ENCODE measurements at places on chromosomes 2 and 18.

DNA sequence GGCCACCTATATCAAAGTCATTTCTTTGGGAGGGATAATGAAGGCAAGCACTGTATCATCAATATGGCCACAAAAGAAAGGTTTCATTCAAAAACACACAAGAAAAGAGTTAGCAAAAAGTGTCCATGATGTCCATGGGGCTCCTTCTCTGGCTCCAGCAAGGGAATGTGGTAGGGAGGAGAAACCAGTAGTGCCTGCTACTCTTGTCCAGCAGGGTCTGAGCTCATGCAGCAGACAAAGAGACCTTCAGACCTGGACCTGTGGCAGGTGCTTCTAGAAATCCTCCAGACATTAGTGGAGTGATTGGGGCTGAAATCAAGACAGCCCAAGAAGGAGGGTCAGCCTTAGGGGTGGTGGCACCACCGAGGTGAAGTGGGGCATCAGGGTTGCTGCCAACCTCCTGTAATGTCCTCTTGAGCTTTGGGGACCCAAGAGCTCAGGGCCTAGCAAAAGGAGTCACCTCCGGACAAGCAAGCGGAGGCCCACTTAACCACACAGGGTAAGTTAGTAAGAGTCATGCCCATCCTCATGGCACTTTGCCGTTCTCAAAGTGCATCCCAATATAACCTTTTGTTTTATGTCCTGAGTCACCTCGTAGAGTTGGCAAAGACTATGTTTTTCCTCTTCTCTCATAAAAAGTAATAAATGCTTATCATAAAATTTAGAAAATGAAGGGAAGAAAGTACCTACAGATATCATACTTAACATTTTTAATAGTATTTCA is 112.6 kb upstream of the YPEL5 start:
- H3K36me3 ChIP-seq: no peaks in the 10 kb centered on the region
- no peak overlapping the region for H3K27ac ChIP-seq
- DNase-seq: no peak
- no peak overlapping the region for H3K4me3 ChIP-seq
- no peaks in the 10 kb centered on the region for H3K27me3 ChIP-seq

GRCh38 chr2:70671092-70671675 is 96.8 kb downstream of the ADD2 start:
- no peak overlapping the region for H3K4me3 ChIP-seq
- H3K27me3 ChIP-seq: no peaks in the 10 kb centered on the region
- no peaks in the 10 kb centered on the region for H3K4me1 ChIP-seq
- no peaks in the 10 kb centered on the region for H3K36me3 ChIP-seq

- H3K4me3 ChIP-seq: no peak overlapping the region
- no peaks in the 10 kb centered on the region for H3K36me3 ChIP-seq
- no peaks in the 10 kb centered on the region for H3K27me3 ChIP-seq
These were observed 41.8 kb downstream of the KCTD18 start for GRCh38 chr2:200467806-200468681.

DNA sequence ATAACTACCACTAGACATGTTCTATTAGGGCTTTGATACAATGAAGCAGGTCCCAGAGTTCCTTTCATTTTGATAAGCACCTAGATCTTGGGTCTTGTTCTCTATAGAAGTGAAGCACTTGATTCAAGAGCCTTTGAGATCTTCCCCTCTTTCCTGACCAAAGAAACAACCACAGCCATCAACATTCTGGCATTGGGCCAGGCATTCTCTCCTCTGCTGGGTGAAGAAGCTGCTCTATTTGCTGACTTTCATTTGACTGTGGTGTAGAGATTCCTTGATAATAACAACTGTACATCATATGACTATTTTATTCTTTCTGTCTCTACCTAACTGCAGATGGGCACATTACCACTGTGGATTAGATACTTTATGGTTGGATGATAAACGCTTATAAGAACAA is 96.6 kb upstream of the LYPD1 start:
- H3K36me3 ChIP-seq: no peaks in the 10 kb centered on the region
- H3K4me1 ChIP-seq: no peaks in the 10 kb centered on the region
- H3K27me3 ChIP-seq: no peaks in the 10 kb centered on the region
- no peak overlapping the region for H3K4me3 ChIP-seq
- H3K27ac ChIP-seq: no peak overlapping the region

GRCh38 chr2:142180820-142181533 is 50.2 kb upstream of the LRP1B start:
- no peaks in the 10 kb centered on the region for H3K27me3 ChIP-seq
- H3K4me3 ChIP-seq: no peak overlapping the region
- DNase-seq: no peak

Data from natural killer cell (primary cell).